ENCODE measurements at places on chromosomes 11 and 22.

- DNase-seq: peak; percentile 80
Observed at GRCh38 chr11:65588199-65589054, 7.2 kb downstream of the KCNK7 start.

DNA sequence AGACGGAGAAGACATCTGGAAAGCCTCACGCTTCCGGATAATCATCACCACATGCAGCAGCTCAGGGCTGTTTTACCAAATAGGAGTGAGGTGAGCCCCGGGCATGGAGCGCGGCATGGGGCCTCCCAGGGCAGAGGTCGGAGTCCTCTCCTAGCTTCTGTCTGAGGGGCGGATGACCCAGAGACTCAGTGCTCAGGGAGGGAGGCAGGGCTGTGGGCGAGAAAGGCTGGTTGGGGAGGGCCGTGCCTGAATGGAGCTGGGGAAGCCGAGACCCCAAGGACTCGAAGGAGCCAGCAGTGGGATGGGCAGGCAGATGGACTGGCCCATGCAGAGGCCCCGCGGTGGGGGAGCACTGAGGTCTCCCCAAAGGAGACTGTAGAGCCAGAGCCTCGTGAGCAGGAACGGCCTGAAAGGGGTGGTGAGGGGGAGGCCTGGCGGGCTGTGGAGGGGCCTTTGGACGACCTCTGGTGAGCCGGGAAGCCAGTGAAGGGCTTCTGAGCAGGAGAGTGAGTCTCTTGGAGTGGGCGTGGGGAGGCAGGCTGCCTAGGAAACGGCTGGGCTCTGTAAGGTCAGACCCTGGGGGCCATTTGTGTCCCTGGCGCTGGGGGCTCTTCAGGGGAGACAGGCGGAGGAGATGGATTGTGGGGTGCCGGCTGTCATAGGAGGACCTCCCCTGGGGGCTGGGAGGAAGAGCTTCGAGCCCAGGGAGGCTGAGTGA lies 24.7 kb upstream of the PANX2 start:
- no peak for DNase-seq

GRCh38 chr11:14318581-14318981 lies 40.4 kb downstream of the RRAS2 start:
- DNase-seq: no peak

GRCh38 chr11:61507012-61507768 lies 1.4 kb upstream of the LRRC10B start:
- no peak for DNase-seq

DNA sequence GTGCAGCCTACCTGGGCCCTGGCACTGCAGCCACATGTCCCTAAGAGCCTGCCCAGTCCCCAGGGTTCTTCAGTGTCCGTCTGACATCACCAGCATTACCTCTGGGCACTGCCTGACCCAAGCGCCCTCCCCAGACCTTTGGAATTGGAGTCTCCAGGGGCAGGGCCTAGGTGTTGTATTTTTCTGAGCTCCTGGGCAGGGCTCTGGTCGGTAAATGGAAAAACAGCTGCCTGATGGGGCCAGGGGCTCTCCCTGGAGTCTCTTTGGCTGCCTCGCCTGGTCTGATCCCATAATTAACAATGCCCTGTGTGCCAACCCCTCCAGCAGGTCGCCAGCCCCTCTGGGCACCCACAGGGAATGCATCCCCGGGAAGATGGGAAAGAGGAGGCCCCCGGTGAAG lies 710.2 kb downstream of the BRD1 start:
- DNase-seq: no peak

- no peak for DNase-seq
Observed at GRCh38 chr22:29695129-29695926, 24.5 kb upstream of the CABP7 start.

- no peak for DNase-seq
Observed at GRCh38 chr22:32339190-32340012, 18.3 kb upstream of the RFPL3 start.

DNA sequence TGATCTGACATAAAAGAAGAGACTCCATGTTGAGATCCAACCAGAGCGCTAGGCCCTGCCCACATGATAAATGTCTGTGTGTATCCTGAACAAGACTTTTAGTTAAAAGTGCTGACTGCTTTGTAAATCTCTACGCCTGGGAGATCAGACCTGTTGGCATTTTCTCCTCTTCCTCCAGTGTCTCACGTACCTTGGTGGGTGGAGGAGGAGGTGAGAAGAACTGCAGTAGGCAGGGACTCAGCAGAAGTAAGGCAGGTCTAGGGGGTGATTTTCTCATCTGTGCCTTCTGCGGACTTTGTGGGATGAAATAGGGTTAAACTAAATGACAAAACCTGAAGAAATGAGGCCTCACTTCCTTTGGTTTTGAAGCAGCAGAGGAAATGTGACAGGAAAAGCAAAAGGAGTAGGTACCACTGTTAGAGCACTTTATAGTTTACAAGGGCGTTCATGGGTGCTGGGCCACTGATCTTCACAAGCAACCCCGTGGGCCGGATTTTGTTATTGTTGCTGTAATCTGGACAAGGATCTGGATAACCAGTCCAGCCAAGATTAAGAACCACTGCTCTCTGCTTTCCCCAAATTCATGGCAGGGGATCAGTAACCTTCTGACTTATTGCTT lies 36.7 kb upstream of the PLET1 start:
- no peak for DNase-seq

DNA sequence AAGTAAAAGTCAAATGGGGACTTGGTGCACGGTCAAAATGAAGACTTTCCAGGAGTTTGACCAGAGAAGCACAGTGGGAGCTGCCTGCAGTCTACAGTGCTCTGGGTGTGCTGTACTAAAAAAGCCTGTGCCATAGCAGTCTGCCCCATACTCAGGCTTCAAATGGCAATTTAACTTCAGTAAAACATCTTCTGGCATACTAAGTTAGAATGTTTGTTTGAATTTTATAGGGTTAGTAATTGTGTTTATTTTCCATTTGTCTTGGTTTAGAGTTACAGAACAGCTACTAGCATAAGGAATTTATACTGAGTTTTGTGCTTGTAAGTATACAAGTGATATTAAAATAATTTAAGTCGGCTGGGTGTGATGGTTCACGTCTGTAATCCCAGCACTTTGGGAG lies 29.3 kb upstream of the LIPT2 start:
- no peak for DNase-seq

- DNase-seq: no peak
Observed at GRCh38 chr11:1296287-1296686, 13.1 kb downstream of the TOLLIP start.

GRCh38 chr22:25318081-25318823 lies 98.8 kb downstream of the CRYBB2 start:
- DNase-seq: no peak

GRCh38 chr11:132211479-132211878 lies 841.1 kb downstream of the NTM start:
- no peak for DNase-seq

DNA sequence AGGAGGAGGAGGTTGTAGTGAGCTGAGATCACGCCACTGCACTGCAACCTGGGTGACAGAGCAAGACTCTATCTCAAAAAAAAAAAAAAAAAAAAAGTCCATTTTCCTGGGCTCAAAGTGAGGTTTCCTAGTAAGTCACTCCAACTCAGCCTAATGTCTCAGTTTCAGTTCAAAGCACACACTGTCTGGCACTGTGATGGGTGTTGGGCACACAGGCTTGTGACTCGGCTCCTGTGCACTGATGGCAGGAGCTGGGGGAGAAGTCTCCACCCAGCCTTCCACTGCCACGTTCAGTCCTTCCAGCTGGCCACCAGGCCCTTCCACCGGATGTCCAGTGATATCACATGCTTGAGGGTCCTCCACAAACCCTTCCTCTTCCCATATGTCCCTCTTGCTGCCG lies 186.0 kb downstream of the CEP164 start:
- no peak for DNase-seq

DNA sequence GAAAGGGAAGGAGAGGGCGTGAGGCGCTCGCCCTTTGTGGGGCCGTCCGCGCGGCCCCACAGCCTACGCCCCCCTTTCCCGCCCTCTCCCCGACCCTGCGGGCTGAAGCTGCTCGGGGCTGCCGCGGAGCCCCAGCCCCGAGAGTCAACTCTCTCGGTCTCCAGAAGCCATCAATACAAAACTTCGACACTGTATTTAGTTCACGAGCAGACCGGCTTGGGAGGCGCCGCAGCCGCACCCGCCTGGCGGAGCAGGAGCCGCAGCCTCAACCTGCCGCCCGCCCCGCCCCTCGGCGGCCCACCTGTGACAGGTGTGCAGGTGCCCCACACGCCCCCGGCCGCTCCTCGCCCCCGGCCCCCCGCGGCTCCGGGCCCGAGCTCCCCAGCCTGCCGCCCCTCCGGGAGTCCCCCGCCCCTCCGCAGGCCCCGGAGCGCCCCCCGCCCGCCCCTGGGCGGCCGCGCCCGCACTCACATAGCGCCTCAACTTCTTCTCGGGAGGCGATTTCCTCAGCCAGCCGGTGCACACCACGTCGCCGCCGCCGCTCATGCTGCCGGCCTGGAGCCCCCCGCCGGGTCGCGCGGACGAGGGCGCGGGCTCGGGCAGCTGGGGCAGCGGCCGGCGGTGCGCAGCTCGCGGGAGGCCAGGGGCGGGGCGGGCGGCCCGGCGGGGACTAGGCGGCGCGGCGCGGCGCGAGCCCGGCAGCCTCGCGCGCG lies at the start of gene GAB2:
GAB2 (minus strand) TSS at position 646 of the 713 bp plus-strand sequence; CDS start at position 546, 100 bp downstream.
- no peak for DNase-seq

GRCh38 chr11:4049006-4049405 lies 45.6 kb upstream of the RRM1 start:
- DNase-seq: no peak

DNA sequence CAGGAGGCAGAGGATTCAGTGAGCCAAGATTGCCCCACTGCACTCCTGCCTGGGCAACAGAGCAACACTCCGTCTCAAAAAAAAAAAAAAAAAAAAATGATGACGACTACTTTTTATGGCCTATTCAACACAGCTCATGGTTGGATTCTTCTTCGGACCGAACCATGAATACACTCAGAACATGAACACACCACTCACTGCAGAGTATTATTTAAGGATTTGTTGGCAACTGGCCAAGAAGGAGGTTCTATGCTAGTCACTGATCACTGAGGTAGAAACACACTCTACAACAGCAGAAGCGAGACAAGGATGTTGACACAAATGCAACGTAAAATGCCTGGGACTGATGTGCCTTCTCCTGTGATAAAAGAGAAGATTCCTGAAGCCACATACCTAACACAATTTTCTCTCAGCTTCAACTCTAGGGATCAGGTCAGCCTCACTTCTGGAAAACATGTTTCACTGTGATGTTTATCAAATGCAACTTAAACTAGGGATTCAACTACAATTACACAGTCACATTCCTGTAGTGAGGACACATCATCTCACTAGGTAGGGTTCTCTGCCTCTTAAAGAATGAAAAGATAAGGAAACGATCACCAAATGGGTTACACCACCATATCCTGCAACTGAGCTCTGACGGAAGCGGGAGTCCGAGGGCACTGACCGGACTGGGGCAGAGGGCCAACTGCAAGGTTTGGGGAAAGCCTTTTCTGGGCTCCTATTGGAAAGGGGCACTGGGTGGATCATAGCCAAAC lies 82.5 kb downstream of the SGSM3 start:
- no peak for DNase-seq

- DNase-seq: no peak
Observed at GRCh38 chr11:102046841-102047240, 396 bp upstream of the CFAP300 start.

DNA sequence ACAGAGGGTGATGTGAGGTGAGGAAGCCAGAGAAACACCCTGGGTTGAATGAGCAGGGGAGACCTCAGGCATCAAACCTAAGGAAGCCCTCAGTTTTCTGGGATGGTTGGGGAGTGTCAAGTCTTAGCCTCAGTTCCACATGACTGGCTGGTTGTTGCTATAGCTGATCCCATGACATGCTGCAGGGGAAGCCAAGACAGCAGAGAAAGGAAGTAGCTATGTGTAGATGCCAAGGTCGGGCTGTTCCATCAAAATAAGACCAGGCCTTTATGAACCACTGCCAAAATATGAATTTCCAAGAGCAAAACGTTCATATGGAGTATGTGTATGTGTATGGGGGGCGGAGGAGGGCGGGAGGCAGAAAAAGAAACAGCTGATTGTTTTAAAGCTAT lies 11.6 kb downstream of the CD59 start:
- DNase-seq: no peak

DNA sequence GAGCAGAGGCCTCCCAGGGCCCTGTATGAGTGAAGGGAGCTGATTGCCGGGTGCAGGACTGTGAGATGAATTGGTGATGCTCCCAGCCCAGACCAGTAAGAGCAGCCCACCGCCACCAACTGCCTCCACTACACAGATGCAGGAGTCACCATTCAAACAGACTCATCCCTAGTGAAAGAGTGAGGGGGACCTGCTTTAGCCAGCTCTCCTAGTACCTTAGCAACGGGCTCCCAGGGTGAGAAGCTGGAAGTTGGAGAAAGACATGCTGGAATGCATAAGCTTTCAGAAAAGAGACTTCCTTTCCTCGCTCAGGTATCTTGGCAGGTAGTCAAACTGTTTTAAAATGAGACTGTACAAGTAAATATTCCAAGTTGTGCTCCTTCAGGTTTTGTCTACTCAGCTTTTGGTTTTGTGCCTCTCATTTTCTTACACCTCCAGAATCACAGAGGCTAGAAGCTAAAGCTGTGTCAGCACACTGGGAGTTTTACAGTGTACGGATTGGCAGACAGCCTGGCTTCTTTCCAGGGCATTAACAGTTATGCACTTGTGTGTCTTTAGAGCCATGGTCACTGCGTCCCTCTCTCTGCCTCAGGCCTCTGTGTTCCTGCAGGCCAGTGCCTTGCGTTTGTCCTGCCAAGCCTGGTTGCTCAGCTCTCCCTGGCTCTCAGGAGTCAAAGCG lies 146.2 kb downstream of the ATXN10 start:
- no peak for DNase-seq

GRCh38 chr11:63847363-63847762 lies 8.5 kb downstream of the MARK2 start:
- DNase-seq: no peak

- DNase-seq: no peak
Observed at GRCh38 chr11:48150213-48150612, 66.4 kb upstream of the OR4B1 start.

DNA sequence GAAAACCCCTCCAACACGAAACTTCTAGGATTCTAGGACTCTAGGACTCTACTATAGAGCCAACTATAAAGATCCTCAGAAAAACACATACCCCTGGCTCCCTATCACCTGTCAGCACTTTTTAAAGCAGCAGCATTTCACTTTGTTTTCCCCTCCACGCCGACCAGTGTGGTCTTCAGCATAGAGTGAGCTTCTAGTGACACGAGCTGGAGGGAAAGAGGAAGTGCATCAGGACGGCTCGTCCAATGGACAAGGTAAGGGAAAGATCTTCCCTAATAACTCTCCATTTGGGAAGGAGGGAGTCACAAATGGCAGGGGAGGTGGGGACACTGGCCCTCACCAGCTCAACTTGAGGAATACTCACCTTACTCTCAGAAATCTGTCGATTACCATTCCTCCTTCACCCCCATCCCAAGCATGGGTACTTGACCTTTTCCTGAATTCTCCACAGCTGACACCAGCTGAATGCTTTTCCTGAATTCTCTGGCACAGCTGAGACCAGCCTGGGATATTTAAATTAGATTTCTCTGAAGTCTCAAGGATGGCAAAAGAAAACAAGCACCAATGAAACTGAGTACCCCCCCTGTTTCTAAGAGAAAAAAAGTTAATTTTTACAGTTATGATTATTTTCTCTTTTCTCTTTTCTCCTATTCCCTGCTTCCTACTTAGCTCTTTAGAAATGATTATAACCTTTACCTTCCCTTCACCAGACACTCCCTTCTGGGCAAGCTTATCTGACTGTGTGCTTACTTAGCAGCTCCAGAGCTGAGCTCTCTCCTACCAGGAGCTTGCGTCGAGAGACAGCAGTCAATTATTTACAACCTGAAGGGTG lies 33.3 kb upstream of the NNMT start:
- DNase-seq: no peak

Measured in activated T-cell treated with anti-CD3 and anti-CD28 coated beads, Interleukin-2, amount 50 U/mL, for 24 hours (primary cell).